ENCODE measurements at places on chromosomes 13 and 19. TPM values are rescaled to one million over a fixed set of nuclear protein-coding genes. Genes with fewer than 3 reads are reported as not detected.

The ARHGAP45 gene
- total RNA-seq = 86.4 TPM

DNA sequence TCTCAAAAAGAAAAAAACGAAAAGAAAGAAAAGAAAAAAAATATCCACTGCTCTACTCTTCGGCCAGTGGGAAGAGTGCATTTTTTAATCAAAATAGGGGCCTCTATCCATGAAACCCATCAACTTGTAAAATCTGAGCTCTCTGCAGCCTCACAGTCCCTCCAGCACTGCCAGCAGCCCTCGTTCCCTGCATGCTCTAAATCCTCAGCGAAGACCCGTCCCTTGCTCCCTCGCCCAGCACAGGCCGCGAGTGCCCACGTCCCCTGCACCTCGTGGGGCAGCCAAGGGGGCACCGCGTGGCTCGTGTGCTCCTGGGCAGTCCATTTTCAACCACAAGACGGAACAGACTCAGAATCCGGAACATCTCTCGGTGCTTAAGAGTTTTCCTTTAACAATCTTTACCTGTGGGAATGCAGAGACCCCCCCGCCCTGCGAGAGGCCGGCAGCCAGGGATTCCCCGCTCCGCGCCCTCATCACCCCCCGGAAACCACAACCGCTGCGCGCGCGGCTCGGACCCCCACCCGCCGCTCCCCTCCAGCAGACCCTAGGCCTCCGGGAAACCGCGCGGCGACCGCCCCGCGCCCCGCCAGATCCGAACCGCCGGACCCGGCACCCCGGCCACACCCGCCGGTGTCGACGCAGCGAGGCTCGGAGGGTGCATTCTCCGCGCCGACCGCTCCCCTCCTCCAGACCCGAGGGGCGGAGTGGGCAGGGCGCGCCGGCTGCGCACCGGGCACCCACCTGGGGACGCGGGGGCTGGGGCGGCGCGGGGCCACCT, 638 bp downstream of the ANKRD27 start:
- peak; percentile 26 for DNase-seq

The ZNF229 gene
- 4.1 TPM for total RNA-seq

GRCh38 chr19:36916991-36917390, 859 bp downstream of the ZNF568 start:
- DNase-seq = peak; percentile 51

DNA sequence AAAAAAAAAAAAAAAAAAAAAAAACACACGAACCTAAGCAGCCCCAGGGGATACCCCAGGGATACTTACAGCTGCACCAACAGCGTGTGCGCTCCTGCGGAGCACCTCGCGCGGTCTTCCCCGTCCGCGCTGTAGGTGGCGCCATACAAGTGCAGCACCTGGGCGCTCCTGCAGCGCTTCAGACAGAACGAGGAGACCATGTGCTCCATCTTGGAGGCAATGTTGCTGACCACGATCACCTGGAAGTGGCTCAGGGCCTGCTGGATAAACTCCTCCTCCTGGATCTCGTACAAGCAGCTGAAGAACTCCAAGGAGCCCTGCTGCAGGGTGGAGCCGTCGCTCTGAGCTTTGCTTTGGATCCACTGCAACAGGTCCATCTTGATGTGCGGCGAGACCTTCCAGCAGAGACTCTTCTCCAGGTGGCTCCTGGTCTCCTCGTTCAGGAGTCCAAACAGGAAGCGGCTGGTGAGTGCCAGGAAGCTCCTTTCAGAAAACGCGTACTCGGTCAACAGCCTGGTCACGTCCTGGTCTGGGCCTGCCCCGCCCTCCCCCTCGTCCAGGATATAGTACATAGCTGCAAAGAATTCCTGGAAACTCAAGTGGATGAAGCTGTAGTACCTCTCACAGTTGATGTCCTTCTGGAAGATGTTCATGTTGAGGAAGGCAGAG, 14.5 kb downstream of the NLRP12 start:
- no peak for DNase-seq

DNA sequence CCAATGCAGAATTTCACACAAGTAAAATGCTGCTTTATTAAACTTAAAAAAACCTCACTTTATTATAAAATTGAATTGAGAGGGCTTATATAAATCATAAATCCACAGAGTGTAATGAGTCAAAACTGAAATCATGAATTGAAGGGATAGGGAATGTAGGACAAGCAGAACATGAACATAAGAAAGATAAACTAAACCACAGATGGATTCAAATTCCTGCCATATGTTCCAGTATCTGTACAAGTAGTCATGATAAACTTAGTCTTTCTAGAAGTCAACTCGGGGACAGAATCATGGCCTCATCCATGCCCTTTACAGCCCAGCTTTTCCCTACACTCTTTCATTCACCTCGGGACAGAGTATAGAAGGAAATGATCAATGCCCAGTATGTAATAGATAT, 16.6 kb downstream of the LMO7 start:
- no peak for DNase-seq

DNA sequence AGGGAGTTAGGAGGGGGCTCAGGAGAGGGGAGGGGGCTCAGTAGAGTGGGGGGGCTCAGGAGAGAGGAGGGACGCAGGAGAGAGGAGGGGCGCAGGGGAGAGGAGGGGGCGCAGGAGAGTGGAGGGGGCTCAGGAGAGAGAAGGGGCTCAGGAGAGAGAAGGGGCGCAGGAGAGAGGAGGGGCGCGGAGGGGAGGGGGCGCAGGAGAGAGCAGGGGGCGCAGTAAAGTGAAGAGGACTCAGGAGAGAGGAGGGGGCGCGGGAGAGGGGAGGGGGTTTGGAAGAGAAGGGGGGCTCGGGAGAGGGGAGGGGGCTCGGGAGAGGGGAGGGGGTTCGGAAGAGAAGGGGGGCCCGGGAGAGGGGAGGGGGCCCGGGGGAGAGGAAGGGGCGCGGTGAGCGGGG, 700 bp downstream of the MADCAM1 start:
- no peak for DNase-seq

The F2RL3 gene
- 76.8 TPM for total RNA-seq

The FPR3 gene
- 5.5 TPM for total RNA-seq

The SLITRK1 gene
- 0.06 TPM for total RNA-seq

DNA sequence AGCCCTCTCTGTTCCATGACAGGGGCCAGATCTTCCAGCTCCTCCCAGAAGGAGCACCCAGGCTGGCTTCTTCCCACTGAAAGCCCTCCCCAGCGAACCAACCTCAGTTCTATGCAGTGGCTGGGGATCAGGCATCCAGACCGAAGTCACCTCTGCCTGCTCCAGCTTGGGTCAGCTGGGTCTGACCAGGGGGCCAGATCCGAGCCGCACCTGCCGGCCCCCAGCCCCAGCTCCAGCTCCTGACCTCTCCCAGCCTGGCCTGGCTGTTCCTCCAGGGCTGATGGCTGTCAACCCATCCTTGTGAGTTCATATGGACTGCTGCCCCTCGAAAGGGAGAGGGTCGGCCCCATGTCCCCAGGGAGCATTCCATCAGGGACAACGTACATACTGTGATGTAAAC, 8.0 kb downstream of the TSSK6 start:
- DNase-seq = no peak

GRCh38 chr19:23991170-23991569, 76.5 kb downstream of the ZNF726 start:
- DNase-seq = peak; percentile 19

GRCh38 chr13:56861476-56861875, 279.2 kb upstream of the PRR20A start:
- DNase-seq = no peak

- DNase-seq = peak; percentile 68
Observed at GRCh38 chr13:112893570-112894422, 75.2 kb upstream of the MCF2L start.

DNA sequence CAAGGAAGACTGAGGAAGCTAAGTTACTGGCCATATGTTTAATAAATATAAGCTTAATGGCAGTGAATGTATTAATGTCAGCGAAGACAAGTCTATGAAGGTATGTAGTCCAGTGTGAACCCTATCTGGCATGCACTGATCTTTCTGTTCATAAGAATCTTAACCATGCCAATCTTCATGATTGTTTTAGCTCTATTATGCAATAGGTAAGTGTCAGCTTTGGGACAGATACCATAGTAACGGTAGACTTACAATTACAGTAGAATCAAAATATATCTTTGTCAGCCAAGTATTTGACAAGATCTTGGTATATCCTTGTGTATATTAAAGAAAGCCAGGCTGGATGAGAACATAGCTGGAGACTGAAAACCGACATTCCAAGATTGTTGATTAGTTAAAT, 428.5 kb downstream of the SPRY2 start:
- no peak for DNase-seq

The PGLYRP1 gene
- total RNA-seq = 1.3 TPM

DNA sequence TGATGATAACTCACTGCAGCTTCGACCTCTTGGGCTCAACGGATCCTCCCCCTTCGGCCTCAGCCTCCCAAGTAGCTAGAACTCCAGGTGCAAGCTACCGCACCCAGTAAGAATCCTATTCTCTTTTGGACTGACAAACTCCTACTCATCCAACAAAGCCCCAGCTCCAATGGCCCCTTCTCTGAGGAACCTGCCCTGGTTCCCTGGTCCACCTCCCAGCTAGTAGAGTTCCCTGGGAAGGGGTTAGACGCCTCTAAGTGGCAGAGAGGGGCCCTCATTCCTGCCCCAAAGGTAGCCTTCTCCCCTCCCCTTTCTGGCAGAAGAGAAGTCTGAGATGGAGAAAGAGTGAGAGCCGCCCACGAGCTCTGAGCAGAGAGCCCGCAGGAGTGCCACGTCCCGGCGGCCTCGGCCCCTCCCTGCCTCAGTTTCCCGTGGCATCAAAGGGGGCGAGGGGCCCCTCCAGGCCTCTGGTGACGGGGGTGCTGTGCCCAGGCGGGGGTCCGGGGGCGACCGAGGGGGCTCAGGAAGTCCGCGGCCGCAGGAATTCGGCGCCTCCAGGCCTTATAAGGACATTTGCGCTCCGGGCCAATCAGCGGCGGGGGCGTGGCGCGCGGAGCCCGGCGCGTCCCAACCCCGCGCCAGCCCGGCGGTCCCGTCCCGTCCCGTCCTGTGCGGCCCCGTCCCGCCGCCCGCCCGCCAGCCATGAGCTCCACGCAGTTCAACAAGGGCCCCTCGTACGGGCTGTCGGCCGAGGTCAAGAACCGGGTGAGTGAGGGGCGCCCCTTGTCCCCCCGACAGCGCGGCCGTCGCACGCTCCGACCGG, at the start of gene CNN2:
CNN2 (plus strand) TSS at position 649 of the 823 bp plus-strand sequence; CDS start at position 703, 54 bp downstream.
- DNase-seq = peak; percentile 91

- DNase-seq = no peak
Observed at GRCh38 chr19:49755956-49756355, 7.2 kb downstream of the TSKS start.

GRCh38 chr13:31951215-31951678, 80.3 kb upstream of the FRY start:
- no peak for DNase-seq

The LACC1 gene
- 4.9 TPM for total RNA-seq

DNA sequence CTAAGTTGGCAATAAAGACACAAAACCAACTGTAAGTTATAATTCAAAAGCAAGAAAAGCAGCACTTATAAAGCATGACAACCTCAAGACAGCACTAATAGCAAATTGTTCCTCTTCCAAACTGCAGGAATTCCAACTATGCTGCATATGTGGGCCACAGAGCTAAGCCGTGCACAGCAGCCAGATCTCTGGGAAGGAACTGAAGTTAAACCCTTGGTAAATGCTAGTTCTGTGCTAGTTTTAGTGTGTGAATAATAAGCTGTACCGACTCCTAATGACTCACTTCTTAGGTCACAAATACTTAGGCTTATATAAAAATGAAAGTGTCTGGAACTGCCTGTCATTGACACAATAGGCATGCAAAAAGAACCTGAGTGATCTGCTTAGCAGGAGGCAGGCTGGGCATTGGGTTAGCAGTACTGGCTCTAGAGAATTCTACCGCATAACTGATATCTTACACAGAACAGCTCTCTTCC, 21.2 kb upstream of the GTF3A start:
- DNase-seq = peak; percentile 59

GRCh38 chr13:66640231-66640630, 589.9 kb downstream of the PCDH9 start:
- DNase-seq = no peak

The RFPL4A gene
- total RNA-seq = not detected

DNA sequence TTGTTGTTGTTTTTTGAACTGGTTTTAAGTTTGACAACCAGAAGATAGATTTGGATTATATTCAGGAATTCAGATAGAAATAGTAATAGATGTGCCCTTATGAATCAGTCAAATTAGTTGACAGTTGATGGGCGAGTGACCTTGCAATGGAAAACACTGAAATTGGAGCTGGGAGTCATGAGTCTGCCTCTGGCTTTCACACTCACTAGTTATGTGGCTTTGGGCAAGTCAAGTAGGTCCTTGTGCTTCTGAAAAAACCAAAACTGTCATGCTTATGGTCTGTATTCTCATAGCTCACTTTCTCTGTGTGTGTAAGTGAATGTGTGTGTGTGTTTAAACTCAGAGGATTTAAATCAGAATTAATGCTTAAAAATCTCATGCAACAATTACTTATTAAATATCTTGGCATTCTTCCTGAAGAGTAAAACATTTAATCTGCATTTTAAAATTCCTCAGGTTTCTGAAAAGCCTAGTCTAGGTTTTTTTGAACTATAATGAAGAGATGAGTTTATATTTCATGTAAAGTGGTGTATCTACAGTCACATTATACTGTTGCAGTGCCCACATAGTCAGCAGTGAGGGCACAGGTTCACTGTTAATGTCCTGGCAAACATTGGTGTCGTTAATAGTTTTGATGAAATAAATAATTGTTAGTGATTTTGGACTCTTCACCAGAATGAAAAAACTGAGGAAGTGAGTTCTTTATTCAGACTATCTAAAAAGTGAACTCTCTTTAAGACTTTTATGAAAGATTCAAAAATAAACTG, 32.5 kb downstream of the UCHL3 start:
- peak; percentile 6 for DNase-seq

GRCh38 chr19:42281146-42281826, 12.2 kb downstream of the CIC start:
- DNase-seq = peak; percentile 72

- no peak for DNase-seq
Observed at GRCh38 chr13:51782026-51782710, 21.8 kb downstream of the DHRS12 start.

The SPRED3 gene
- total RNA-seq = 2.6 TPM

All from lung (tissue), 17 donors.